ENCODE measurements at places on chromosomes 16 and 17. TPM values are rescaled to one million over a fixed set of nuclear protein-coding genes. Genes with fewer than 3 reads are reported as not detected.

PLXDC1 gene
- total RNA-seq = not detected

GRCh38 chr17:29344201-29344856 lies 45.8 kb upstream of the TAOK1 start:
- no peak for DNase-seq

- no peak for DNase-seq
Observed at GRCh38 chr17:42804918-42805367, 6.3 kb downstream of the CNTD1 start.

DNA sequence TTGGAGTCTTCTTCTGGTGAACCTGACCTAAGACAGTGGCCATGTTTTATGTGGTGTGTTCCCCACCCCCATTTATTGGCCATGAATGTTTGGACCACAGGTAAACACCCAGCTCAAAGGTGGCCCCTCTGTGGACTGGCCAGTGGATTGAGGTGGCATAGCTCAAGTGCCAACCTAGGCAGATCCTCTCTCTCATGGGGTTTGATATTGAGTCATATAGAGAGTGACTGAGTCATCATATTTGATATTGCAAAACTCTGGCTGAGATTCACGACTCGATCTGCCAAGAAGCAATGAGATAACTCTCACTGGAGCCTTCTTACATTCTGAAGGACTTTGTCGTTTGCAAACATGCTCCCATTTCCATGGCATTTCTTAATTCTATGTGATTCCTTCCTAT lies 10.5 kb upstream of the TEKT3 start:
- DNase-seq = no peak
